CD4-positive, alpha-beta T cell treated with Interleukin-6 for 4 hours (primary cell): ENCODE measurements at places on chromosomes 3 and 15.

DNA sequence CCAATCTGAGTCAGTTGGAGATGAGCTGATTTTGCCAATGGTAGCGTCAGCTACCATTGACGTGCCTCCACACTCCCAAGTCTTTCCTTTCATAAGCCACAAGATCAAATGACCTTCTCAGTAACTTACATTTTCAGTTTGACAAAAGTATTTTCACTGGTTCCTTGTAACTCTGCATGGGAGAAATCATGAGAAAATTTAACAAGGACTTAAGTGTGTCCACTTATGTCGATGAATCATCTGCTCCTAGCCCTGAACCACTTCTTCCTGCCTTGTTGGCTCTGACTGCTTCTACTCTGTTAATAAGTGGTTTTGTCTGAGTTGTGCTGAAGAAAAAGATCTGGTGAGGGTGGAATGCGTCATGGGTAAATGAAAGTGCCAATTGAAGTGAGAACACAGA, 101.2 kb downstream of the NFKBIZ start:
- DNase-seq, result no peak

- no peak for DNase-seq
These were observed 65.9 kb upstream of the TNIK start for GRCh38 chr3:171526146-171526545.

DNA sequence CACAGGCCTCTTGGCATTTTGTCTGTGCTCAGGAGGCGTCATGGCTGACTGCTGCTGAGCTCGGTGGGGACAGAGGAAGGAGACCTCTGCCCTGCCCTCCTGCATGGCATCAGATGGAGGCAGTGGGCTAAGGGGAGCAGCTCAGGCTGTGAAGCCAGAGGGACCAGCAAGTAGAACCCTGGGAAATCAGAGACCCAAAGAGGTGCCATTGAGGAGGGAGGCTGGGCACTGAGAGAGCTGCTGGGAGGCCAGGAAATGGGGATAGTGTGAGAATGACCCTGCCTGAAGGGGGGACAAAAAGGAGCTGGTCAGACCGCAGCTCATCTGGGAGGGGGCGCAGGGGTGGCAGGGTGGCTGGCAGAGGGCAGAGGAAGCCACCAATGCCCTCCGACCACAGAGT, 136.8 kb downstream of the FBLN2 start:
- no peak for DNase-seq

- peak; percentile 60 for DNase-seq
These were observed 18.9 kb upstream of the TGM5 start for GRCh38 chr15:43285609-43286037.

DNA sequence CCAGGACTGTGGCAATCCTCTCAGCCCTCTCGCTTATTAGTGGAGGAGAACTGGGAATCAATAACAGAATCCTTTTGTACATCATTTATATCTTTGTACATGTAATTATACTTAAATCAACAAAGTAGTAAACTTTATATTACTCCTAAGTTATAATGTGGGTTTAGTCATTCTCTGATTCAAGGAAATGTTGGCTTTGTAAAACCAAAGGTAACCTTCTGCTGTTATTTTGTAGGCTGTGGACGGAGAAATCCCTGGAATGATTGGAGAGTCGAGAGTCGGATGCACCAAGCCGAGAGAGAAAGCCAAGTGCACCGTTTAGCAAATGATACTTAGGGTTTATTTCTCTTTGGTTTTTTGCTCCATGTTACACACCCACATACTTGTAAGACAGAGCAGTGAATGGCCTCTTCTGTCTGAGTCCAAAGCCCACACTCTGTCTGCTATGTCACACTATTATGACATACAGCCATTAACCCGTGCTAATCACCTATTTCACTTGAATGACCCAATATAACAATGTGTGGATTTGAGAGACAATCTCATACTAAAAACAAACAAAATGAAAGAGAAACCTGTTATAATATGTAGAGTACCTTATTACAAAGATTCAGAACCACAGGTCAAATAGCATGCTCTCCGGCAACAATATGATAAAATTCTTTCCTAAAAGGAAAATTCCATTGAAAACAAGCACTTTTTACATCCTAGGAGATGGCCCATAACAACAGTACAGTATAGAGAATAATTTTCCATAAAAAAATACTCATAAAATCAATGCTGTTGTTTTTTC, 72.2 kb downstream of the MECOM start:
- DNase-seq, result no peak

DNA sequence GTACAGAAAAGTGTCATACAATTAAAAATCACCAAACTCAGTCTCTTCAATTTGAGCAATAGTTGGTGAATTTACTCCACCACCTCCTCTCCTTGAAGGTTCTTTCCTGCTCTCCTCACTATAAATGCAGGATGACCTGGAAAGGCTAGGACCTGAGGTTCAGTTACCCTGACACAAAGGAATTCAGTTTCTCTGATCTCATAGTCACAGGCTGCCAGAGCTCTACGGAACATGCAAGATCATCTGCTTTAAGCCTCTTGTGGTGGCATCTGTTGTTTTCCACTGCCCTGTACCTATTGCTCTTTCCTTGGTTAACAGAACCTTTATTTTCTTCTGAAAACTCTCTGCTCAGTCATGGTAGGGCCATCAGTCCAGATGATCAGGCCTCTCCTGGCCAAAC, 4.9 kb upstream of the TP63 start:
- no peak for DNase-seq

GRCh38 chr3:123194552-123194951, 7.2 kb upstream of the SEC22A start:
- no peak for DNase-seq

- DNase-seq, result no peak
These were observed 169.0 kb upstream of the TSC22D2 start for GRCh38 chr3:150238995-150239619.

DNA sequence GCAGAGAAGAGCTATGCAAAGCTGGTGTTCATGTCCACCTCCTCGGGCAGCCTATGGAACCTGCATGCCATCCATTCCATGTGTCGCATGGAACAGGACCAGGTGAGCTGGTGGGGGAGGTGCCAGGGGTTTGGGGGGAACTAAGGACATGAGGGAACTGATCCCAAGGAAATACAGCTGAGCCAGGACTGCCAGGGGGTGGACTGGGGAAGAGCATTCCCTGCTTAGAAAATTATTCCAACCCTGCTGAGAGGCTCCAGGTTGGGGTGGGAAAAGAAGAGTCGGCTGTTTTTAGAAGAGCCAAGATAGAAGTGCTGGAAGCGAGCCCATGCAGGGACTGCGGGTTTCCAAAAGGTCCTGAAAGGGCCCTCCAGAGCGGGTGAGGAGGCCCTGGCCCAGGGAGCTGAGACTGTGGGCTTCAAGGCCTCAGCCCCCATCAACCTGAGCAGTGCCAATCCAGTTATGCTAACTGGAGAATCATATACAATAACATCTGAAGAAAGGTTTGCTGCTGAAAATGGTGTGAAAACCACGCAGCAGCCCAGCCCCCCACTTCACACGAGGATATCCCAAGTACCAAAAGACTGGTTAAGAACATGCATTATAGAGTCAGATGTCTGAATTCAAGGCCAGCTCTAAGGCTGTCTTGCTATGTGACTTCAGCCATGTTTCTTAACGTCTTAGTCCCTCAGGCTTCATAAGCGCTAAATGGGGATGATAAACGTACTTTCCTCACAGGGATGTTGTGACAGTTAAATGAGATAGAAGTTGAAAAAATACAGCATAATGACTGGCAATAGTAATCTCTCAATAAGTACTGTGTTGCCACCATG, 7.8 kb downstream of the DISP2 start:
- DNase-seq, result no peak

- peak; percentile 54 for DNase-seq
These were observed 753 bp downstream of the PLCH1 start for GRCh38 chr3:155744010-155744625.

GRCh38 chr3:173049360-173049759, 91.7 kb downstream of the SPATA16 start:
- DNase-seq, result no peak

GRCh38 chr15:70618929-70619328, 144.4 kb downstream of the UACA start:
- no peak for DNase-seq

DNA sequence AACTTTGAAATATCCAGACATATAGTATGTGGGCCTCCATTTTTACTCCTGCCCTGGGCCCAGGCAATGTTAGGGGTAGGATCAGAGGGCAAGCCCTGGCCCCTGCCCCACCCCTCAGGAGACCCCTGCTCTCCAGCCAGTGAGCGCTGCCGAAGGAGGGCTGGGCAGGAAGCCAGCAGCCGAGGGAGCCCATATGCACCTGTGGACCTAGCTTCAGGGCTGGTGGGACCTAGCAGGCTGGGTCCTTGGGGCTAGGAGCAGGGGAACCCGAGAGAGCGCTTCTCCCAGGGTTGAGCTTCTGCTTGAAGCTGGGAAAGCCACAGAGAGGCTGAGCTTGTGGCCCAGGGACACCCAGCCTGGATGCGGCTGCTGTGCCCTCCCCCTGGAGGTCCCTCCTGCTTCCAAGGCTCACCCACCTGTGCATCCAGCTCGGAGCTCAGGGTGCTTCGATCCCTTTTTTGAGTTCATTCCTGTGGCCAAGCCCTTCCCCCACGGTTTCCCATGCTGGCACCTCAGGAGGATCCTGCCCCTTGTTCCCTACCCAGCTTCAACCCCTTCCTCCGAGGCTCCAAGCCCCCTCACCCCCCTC, 21.0 kb upstream of the CYP11A1 start:
- DNase-seq, result no peak

- DNase-seq, result no peak
These were observed 124.1 kb downstream of the TJP1 start for GRCh38 chr15:29698030-29698701.

DNA sequence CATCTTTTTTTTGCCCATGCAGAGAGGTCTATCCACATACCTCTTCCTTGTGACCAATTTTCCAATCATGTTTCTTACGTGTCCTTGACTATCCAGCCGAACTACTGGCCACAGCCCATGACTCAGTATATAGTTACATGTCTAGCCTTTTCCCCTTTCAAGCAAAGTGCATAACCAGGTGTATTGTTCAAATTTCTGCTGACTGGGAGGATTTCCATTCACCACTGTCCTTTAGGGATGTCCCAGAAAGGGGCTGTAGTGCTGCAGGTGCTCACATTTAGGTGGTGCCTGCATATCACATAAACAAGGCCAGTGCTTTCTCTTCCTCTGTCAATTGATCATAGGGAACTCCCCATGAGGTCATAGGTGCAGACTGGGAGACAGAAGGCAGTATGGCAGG, 69.4 kb upstream of the ALDH1A3 start:
- no peak for DNase-seq

DNA sequence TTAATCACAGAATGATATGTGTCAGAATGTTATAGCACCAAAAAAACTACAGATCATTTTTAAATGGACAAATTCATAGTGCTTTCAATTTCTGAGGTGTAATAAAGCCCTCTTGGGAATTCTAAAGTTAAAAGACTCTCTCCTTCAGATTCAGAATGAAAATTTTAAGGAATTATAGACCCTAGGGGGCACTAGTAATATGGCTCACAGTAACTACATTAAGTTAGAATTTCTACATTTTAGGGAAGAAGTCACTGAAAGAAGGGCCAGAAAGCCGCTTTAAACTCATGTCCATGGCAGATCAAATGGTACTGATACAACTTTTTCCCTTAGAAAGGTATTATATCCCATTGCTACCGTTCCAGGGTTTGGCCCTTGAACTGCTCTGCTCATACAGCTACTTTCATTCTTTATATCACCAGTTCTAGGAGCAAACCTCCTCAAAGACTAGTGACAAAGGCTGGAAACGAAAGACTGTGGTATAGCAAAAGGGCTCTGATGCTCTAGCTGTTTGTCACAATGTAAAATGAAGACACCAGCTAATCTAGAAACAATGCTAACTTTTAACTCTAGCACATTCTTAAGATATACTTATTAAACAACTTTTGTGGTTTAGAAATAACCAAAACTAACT, 18.1 kb downstream of the DAZL start:
- DNase-seq, result no peak

- no peak for DNase-seq
These were observed 256.2 kb upstream of the RARB start for GRCh38 chr3:25171897-25172296.

DNA sequence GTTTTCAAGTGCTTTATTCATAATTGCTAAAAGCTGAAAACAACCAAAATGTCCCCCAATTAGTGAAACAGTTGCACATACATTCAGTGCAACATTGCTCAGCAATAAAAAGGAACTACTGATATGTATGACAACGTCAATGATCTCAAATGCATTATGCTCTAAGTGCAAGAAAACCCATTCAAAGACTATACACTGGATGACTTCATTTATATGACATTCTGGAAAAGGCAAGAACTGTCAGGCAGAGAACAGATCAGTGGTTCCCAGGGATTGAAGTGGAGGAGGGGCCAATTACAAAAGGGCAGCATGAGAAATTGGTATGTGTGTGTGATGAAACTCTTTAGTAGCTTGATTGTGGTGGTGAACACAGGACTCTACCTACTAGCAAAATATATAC, 585.6 kb downstream of the TBL1XR1 start:
- no peak for DNase-seq

DNA sequence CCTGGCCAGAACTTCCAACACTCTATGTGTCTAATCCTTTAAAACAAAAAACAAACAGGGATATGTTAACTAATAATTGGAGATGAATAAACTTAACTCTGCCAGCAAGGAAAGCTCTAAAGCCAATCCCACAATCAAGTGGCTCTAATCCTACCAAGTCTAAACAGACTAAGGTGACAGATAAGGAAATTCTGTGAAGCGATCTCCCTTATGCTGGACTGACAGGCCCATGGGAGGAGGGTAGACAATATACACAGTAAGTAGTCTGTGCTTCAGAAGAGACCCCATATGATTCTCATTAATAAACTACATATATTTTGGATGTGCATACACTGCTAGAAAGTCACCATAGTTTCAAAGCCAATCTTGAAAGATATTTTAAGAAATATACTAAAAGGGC, 10.1 kb downstream of the VPS13C start:
- DNase-seq, result no peak

GRCh38 chr3:14741510-14741909, 66.6 kb downstream of the C3orf20 start:
- no peak for DNase-seq

DNA sequence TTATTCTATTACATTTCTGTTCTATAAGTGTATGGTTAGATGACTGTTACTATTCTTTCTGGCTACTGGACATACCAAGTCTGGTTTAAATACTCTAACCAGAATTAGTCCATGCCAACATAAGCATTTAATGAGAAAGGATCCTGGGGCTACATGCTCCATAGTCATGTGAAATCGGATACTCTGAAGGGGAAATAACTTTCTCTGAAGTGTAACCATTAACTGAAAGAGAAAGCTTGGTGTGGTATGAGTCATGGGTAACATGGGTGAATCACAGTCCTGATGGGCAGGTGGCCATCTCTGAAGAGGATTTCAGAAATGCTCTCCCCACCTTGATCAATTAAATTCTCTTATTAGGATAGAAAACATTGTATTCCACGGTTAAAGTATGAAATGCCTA, 69.4 kb downstream of the FHIT start:
- DNase-seq, result no peak

DNA sequence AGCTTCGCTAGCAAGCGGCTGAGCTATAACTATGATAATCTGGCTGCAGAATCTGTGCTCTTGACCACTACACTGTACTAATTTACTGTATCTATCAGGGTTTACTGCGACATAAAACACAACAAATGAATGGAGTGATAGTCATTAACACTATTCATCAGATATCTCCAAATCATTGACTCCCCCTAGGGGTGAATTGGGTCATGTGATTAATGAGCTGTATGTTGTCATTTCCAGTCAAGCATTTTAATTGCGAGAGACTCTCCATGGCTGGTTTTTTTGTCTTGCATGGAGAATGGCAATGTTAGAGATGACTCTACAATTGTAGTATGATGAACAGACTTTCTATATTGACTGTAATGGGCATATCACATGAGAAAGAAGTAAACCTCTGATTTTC, 10.5 kb upstream of the TM4SF18 start:
- DNase-seq, result no peak

GRCh38 chr15:79950247-79950646, 20.7 kb downstream of the BCL2A1 start:
- no peak for DNase-seq
